ENCODE measurements at places on chromosomes 13 and 19.

GRCh38 chr13:102854675-102855074, 8.8 kb downstream of the ERCC5 start:
- no peak for DNase-seq

DNA sequence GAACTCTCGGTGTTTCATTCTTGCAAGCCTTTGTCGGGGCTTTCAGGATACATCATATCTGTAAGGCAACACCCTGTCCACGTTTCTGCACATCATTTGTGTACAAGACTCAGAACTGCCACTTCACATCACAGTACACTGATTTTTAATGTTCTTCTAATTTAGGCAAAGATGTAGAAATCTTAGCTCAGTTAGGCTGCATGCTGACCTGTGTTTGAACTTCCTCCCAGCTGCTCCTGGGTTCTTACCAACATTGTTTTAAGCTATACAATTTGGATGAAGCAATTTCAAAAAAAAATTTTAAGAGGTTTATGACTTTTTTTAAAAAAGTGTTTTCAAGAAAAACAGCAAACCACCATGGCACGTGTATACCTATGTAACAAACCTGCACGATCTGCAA, 1047.9 kb upstream of the SLC10A2 start:
- DNase-seq = no peak

GRCh38 chr19:43465468-43466120, at the start of gene LYPD3:
Gene LYPD3, minus strand, starts transcription at chr19:43465608. Its CDS starts 37 bp downstream, at chr19:43465571.
- DNase-seq = no peak

DNA sequence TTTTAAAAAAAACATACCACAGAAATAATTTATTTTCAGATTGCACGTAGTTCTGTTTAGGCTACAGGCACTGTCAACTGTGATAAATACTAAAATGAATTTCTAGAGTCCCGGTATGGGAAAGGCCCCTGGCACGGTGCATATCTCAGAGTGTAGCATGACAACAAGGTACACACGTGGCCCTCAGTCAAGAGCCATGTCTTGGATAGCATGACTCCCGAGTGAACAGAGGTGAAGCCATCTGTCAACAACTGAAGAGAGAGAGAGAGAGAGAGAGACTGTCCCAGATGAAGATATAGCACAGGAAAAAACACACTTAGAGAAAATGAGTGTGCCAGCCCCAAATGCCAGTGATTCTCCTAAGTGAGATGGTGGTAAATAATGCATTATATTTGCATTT, 297.5 kb downstream of the MYO16 start:
- DNase-seq = no peak

- DNase-seq = no peak
Measured at GRCh38 chr13:62444805-62445204, 1029.2 kb upstream of the PCDH20 start.

DNA sequence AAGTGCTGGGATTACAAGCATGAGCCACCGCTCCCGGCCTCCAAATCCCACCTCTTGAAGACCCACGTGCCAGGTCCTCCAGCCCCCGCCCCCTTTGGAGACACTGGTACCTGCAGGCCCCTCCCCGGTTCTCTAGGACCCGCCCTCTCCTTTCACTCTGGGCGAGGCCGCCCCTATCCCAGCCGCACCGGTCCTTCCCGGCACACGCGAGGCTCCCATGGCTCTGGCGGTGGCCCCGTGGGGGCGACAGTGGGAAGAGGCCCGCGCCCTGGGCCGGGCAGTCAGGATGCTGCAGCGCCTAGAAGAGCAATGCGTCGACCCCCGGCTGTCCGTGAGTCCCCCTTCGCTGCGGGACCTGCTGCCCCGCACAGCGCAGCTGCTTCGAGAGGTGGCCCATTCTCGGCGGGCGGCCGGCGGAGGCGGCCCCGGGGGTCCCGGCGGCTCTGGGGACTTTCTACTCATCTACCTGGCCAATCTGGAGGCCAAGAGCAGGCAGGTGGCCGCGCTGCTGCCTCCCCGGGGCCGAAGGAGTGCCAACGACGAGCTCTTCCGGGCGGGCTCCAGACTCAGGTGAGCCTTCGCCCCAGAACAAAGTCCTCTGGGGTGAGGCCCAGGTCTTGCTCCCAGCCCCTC, at the start of gene CBLC:
Gene CBLC, plus strand, starts transcription at position 176 of the 633 bp plus-strand sequence. Its CDS starts 42 bp downstream, at position 218.
- DNase-seq = no peak

GRCh38 chr13:46492946-46493345, 60.0 kb upstream of the LRCH1 start:
- DNase-seq = peak; percentile 10

GRCh38 chr13:39038569-39039030, 344 bp downstream of the NHLRC3 start:
- DNase-seq = no peak

DNA sequence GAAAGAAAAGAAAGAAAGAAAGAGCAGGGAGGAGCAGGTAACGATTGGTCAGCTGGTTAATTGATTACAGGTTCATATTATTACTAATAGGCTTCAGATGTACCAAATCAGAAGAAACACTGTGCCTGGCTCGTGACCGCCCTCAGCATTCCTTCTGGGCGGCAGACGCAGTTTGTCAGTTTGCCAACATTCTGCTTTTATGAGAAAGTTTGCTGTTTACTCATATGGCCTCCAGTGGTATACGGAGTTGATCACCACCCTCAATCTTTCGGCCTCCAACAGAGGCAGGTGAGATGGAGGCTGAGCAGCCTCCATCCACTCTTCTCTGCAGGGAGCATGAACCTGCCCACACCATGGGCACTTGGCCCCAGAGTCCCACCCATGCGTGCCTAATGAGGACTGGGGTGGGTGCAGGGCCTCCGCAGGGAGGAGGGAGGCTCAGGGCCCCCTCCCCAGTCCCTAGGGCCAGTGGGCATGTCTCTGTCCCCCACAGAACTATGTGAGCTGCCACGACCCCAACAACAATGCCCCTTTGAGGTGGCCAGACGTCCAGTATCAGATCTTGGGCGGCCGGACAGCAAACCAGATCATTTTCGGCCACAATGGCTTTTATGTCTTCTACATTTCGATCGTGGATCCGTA, 8.8 kb downstream of the PRR22 start:
- DNase-seq = no peak

DNA sequence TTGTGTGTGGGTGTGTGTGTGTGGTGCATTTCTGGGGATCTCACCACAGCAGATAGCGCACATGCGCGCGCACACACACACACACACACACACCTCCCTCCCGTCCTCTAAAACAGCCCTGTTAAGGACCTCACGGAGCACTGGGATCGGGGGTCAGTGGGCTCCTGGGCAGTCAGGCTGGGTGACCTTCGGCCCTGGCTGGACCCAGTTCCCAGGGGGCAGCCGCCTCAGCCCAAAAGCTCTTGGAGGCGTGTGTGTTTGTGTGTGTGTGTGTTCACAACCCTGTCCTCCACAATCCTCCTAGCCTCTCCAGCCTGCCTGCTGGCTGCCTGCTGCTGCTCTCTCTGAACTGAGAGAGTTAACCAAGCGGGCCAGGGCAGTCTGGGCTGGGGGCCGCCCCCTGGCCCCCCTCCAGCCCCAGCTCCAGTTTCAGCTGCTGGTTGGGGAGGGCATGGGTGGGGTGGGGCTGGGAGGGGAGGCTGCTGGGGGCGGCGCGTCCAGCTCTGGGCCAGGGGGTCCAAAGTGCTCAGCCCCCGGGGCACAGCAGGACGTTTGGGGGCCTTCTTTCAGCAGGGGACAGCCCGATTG, at the start of gene FXYD1:
Gene FXYD1, plus strand, starts transcription at position 520 of the 588 bp plus-strand sequence. CDS start 1,256 bp downstream, outside the sequence.
- DNase-seq = no peak

- no peak for DNase-seq
Measured at GRCh38 chr13:20366056-20366455, 133.9 kb upstream of the GJB6 start.

- no peak for DNase-seq
Measured at GRCh38 chr19:5677136-5677535, 3.2 kb downstream of the MICOS13 start.

- no peak for DNase-seq
Measured at GRCh38 chr13:21216332-21216731, 39.9 kb downstream of the MRPL57 start.
